ENCODE measurements at places on chromosomes 13 and 19.

DNA sequence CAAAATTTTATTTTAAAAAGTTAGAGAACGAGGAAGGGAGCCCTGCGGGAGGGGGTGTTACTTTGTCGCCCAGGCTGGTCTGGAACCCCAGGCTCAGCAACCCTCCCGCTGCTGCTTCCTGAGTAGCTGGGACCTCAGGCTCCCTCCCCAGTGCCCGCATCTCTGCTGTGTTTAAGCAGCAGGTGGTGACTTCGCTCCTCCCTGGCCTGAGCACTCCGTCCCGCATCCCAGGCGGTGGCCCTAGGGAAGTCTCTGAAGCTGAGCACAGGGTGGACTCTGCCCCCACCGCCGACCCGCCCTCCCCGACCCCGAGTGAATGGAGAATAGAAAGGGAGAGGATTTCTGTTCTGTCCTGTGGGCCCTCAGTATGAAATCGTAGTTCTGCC is 30.5 kb downstream of the ZNF701 start:
- DNase-seq, result no peak

DNA sequence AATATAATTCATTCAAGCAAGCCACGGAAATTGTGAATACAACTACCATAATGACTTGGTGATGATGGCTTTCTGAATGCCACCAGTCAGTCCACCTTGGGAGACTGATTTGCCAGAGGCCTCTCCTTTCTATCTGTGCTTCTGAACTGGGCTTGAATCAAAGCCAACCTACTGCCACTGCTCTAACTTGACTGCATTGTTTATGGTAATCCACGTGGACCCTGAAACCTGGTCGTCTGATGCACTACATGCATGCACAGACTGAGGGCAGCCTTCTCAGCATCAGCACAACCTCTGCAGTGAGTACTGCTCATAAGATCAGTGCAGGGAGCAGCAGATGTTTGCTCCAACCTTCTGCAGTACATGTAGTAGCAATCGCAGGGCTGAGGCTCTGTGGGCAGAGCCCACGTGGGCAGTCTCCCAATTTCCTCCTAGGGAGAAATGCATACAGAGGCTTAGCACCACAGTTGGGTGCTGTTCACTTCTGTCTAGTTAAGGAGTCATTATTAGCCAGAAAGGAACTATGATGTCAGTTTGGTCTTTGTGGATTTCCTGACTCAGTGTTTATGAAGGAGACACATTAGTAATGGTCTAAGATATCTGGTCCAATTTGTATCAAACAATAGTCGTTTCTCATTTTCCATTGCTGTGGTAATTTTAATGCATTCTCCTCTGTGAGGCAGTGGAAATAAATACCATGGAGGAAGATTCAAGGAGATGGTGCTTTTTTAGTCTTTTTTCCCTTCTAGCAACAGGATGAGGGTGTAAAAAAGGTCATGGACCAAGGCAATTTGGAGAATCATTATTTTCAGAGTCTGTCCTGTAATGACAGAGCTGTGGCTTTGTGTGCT is 82.5 kb downstream of the AKAP11 start:
- peak; percentile 41 for DNase-seq

- DNase-seq, result no peak
Measured at GRCh38 chr13:41199079-41199478, 4.7 kb upstream of the KBTBD7 start.

DNA sequence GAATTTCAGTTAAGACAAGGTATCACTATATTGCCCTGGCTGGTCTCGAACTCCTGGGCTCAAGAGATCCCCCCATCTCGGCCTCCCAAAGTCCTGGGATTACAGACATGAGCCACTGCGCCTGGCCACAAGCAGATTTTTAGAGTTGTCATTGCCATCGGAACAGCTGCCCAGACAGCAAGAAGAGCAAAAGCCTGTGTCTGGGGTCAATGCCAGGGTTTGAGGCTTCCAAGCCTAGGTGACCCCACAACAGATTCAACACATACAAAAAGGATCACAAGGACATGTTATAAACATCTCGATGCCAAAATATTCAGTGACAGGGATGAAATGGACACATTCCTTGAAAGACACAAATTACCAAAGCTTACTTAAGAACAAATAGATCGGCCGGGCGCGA is 40.1 kb upstream of the KLF2 start:
- peak; percentile 24 for DNase-seq

GRCh38 chr13:102978168-102978567 is 88.0 kb downstream of the SLC10A2 start:
- DNase-seq, result no peak

DNA sequence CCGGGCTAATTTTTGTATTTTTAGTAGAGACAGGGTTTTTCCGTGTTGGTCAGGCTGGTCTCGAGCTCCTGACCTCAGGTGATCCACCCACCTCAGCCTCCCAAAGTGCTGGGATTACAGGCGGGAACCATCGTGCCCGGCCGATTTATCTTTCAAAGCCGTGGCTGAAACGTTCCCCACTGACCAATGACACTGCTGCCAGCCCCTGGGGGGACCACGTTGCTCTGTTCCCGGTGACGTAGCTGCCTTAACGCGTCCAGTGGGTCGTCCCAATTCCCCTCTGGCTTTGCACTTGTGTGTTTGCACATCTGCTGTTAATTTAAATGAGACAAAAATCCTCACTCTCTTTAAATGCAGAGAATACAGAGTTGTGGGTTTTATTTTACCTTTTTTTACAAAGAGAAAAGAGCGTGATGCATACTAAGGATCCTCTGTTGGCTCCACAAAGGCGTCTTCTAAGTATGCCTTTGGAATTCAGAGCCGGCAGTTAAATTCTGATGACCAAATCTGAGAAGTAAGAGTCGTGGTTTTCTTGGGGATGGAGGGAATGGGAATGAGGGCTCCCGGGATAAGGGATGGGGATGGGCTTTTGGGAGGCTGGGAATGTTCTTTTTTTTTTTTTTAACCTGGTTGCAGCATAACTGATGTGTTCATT is 18.6 kb upstream of the LMTK3 start:
- no peak for DNase-seq

GRCh38 chr19:1854542-1855039 is 6.3 kb upstream of the REXO1 start:
- DNase-seq, result no peak

DNA sequence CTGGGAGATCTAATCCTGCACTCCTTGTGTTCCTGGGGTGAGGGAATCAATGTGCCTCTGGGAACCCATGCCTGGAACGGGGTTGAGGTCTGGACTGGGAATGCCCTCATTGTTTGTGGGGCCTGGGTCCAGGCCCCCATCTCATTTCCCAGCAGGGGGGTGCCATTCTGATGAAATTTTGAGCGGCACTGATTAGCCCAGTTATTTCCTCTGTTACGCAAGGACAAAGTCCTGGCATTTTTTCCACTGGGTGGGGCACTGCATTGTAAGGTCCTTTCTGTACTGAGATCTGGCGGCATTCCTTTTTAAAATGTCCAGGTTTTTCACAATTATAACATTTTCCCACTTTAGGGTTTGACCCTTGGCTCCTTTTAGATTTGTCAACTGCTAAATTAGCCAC is 14.8 kb downstream of the FPR3 start:
- DNase-seq, result no peak

GRCh38 chr13:30846311-30846710 is 59.8 kb upstream of the MEDAG start:
- no peak for DNase-seq

- no peak for DNase-seq
Measured at GRCh38 chr13:46644816-46645215, 91.8 kb downstream of the LRCH1 start.

DNA sequence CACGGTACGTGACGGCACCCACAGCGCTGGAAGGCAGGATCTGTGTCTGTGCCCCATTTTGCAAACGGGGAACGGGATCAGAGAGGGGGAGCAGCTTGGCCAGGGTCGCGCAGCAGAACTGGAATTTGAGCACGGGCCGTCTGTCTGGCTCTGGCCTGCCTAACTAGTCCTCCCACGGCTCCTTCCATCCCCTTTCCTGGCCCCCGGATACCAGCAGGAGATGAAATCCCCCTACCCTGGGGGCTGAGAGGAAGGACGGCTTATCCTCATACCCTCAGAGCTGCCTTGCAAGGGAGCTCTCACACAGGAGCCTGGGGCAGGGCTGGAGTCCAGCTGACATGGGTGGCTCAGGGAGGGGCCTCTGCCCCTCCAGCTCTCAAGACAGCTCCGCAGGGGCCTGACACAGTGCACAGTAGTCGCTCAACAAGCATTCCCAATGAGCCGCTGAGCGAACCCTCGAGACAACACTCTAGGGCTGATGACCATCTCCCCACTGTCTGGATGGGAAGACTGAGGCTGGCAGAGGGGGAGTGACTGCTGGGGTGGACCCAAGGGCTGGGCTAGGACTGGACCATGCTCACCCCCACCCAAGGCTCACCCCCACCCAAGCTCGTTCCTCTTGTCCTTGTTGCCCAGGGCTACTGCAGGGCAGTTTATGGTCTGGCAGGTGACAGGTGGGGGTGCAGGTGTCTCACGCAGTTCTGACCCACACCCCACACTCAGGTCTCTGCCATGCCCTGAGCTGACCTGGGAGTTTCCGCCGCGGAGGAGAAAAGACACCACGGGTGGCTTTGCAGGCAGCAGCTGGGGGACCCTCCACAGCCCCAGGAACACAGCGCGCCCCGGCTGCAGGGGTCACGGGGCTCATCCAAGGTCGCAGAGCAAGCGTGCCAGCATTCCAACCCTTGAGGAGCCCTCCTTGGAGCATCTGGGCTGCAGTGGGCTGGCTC is 4.0 kb downstream of the ZBTB7A start:
- no peak for DNase-seq

GRCh38 chr13:103276775-103277498 is 210.7 kb upstream of the SLC10A2 start:
- no peak for DNase-seq

GRCh38 chr13:19993024-19993423 is 34.5 kb downstream of the ZMYM2 start:
- no peak for DNase-seq

DNA sequence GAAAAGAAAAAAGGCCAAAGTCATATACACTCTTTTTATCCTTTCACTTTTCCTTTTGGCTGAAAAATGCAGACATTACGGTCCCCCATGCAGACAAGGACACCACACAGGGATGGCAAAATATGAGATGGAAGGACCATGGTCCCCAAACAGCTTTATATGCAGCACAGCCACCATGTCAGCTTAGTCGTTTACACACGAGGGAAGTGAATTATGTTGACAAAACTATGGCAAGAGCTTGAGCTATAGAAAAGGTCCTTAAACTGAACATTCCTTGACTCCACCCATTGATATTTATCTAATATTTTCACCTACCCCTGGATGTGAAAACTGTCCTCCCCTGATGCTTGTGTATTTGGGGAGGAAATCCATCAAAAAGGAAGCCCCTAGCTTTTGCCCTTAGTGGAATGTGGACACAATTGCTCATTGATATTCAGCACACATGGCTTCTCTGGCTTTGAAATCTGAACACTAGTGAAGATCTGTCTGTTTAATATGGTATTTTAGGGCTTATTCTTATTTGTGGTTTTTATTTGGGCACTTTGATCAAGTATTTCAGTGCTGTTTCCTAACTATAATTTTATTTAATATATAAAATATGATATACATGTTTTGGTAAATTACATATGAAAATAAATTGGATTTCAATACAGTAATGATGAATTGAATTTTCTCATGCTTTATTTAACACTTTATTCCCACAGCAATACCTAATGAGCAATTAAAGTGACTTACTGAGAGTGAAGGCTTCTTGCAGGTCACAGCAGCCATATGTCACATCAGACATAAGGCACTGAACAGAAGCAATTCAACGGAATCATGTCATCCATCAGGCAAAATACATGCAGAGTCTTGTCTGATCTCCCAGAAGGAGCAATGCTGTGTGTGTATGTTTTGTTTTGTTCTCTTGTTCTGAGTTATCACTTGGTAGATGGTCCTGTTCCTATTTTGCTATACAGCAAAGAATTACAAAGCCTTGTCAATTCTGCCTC is 6.8 kb upstream of the GTF2F2 start:
- DNase-seq, result no peak

Data from myocyte (in vitro differentiated cells).